Camera-type eye (tissue), 1 donor: ENCODE measurements at places on chromosomes 2 and 18. TPM values are rescaled to one million over a fixed set of nuclear protein-coding genes. Genes with fewer than 3 reads are reported as not detected.

The RBM44 gene
- 2.6 TPM for total RNA-seq

The TMEM37 gene
- 5.1 TPM for total RNA-seq

The TGFBRAP1 gene
- total RNA-seq, result 28.0 TPM

The SLC30A3 gene
- total RNA-seq, result 0.27 TPM

The SPC25 gene
- total RNA-seq, result 13.1 TPM

The LOXHD1 gene
- total RNA-seq, result 0.77 TPM

The NFATC1 gene
- 11.7 TPM for total RNA-seq

The OTX1 gene
- 6.4 TPM for total RNA-seq

The MSH6 gene
- 88.9 TPM for total RNA-seq

The GPR45 gene
- total RNA-seq, result not detected

The STARD6 gene
- not detected for total RNA-seq

The ZDBF2 gene
- total RNA-seq, result 40.8 TPM

The CHAC2 gene
- 2.2 TPM for total RNA-seq

The ACTG2 gene
- total RNA-seq, result 53.9 TPM

The ATP6V1B1 gene
- total RNA-seq, result 24.9 TPM

The CENPO gene
- total RNA-seq, result 10.9 TPM

The GPAT2 gene
- total RNA-seq, result 1.3 TPM

The BOLL gene
- total RNA-seq, result 0.27 TPM

The NCKAP1 gene
- 195 TPM for total RNA-seq

The SEMA4C gene
- 57.8 TPM for total RNA-seq

The G6PC2 gene
- total RNA-seq, result 4.2 TPM

The LDAH gene
- total RNA-seq, result 45.2 TPM

The TMEM17 gene
- 6.0 TPM for total RNA-seq

The CIB4 gene
- total RNA-seq, result not detected

The RRM2 gene
- 14.7 TPM for total RNA-seq

The GKN2 gene
- total RNA-seq, result not detected

The COX7A2L gene
- total RNA-seq, result 184 TPM

The ANKRD62 gene
- not detected for total RNA-seq

The CLASP1 gene
- 201 TPM for total RNA-seq

The LYG2 gene
- total RNA-seq, result not detected

The FBLN7 gene
- total RNA-seq, result 17.3 TPM

The SEH1L gene
- 30.5 TPM for total RNA-seq

The PSME4 gene
- 69.7 TPM for total RNA-seq

The RAD51AP2 gene
- 0.27 TPM for total RNA-seq

The SPP2 gene
- not detected for total RNA-seq

The GALNT14 gene
- 2.2 TPM for total RNA-seq

The MARCHF4 gene
- total RNA-seq, result 2.9 TPM

The VWA3B gene
- total RNA-seq, result not detected

The ICOS gene
- 0.11 TPM for total RNA-seq

The CTDP1 gene
- total RNA-seq, result 20.4 TPM
